Stomach (tissue), 19 donors: ENCODE measurements at places on chromosomes 16 and 17.
A peak's percentile ranks its signal among the peaks of the same experiment; 100 is the strongest.

GRCh38 chr16:28846933-28847273, 755 bp upstream of the TUFM start:
- no peak for DNase-seq

DNA sequence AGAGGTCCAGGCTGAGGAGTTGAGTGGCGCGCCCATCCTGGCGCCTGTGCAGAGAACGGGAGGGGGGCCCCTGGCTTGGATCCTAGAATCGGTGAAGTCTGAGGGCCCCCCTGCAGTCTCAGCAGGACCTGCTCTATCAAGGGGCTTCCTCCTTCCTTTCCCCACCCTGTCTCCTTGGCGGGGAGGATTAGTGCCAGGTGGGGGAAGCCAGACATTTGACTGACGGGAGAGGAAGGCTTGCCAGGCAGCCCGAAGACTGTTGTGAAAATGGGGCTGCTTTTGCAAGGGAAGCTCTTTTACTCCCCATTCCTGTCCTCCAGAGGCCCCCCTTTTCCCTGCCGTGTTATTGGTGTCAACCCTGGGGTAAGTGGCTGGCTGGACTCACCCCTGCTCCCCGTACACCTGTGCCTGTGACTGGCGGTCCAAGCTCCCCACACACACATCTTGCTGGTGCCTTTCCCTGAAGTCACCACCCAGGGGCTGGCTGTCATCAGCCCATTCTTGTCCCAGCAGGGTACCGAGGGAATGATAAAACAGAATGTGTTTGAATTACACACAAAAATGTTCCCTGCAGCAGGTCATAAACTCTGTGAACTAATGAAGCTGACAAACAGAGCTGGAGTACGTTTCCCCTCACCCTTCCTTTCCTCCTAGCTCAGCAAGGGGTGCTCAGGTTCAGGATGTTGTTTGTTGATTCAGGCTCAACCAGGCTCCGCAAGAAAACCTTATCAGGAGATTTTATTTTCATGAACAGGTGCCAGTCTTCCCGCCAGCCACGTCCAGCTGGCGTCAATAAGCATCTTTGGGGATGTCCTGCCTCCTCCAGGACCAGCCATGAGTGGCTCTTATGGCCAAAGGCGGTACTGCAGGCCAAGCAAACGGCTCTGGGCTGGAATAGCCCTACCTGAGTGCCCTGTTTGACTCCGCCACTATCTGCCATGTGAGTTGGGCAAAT, 4.4 kb upstream of the ARMC7 start:
- DNase-seq = peak; percentile 85

DNA sequence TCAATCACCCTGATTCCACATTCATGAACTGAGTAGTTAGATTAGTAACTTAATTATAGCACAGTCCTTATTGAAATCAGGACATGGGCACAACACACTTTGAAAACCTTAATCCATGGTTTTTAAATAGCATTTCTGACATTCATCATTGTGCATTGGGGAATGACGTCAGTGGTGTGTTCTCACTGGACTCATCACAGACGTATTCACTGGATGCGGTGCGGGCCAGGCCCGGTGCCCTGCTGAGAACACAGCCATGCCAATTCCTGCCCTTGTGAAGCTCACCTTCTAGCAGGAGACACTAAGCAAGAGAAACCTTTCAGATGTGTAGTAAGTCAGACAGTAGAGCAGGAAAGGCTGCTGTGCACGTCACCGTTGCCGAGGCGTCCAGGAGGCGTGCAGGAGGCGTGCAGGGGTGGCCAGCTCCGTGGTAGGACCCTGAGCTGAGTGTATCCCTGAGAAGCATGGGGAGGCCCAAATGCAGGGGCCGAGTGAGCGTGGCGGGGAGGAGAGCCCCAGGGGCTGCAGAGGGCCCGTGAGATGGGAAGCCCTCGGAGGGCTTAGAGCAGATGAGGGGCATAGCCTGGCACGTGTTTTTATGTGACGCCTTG, 12.9 kb downstream of the BANP start:
- DNase-seq = no peak

DNA sequence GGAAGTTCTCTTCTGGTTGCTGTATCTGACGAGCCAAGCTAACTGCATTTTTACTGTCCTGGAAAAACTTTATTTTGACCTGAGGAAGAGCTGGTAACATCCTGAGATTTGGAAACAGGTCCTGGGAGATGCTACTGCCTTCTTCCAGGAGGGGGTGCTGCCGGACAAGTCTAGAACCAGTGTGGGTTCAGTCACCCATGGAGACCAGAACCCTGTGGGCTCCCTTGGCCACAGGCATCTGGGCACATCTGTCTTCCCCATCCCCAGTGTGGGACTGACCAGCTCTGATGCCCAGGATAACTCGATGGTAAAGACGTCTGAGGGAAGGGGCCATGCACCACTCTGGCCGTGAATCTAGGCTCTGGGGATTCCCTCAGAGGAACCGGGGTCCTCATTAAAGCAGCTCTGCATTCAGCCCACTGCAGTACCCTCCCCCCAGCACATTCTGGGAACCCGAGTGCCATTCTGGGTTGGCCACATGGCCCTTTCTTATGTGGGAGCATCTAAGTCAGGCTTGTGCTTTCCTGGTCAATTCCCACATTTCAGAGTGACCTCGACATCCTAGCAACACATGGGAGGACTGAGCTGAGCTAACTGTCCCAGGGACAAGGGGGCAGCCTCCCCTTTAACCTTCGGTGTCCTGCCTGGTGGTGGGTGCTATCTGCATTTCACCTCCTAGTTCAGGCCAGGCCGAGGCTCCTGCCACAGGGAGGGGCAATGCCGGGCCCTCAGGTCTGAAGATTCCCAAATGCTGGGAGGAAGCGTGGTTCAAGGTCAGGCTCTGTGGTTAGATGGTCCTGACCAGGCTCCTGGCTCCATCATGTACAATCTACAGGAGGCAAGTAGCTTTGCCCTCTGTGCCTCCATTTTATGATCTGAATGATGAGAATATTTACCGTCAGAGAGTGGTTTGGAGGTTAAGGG, 6.4 kb downstream of the C16orf86 start:
- DNase-seq = peak; percentile 75

- no peak for DNase-seq
Observed at GRCh38 chr17:14693382-14693781, 392.5 kb downstream of the HS3ST3B1 start.

DNA sequence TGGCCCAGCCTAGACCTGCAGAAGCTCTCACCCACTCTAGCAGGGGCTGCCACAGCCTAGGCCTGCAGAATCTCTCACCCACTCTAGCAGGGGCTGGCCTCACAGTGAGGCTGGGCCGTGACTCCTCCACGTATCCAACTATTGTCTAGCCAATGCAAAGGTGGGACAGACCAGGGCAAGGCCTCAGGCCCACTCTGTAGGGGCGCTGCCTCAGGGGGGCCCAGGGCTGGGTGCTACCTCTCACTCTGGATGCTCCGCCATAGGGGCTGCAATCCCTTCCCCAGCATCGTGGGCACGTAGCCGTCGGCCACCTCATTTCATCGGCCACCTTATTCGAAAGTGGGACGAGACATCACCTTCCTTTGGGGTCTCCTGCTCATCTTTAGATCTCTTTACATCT, 51.7 kb downstream of the RPH3AL start:
- no peak for DNase-seq

DNA sequence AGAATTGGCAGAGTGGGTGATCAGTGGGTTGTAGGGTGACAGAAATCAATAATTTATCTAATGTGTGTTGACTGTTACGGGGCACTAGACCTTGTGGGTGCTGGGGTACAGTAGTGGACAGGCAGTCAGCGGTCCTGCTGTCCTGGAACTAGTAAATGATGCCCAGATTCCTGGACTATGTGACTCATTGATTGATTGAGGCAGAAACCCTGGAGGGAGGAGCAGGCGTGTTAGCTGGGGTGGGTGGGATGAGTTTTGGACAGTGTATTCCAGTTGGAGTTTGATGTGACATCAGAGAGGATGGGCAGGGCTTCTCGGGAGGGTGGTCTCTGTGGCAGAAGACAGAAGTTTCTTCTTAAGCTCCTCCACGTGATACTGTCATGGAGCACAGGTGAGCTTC, 24.4 kb downstream of the PRMT7 start:
- no peak for DNase-seq

- no peak for DNase-seq
Observed at GRCh38 chr17:50683434-50684287, 24.1 kb downstream of the ANKRD40 start.

- no peak for DNase-seq
Observed at GRCh38 chr16:49434733-49435132, 61.1 kb downstream of the C16orf78 start.

- DNase-seq = no peak
Observed at GRCh38 chr16:84404936-84405639, 36.8 kb downstream of the ATP2C2 start.

- no peak for DNase-seq
Observed at GRCh38 chr17:64920026-64920418, 744 bp upstream of the LRRC37A3 start.

GRCh38 chr17:70258465-70258864, 89.1 kb downstream of the KCNJ2 start:
- no peak for DNase-seq

DNA sequence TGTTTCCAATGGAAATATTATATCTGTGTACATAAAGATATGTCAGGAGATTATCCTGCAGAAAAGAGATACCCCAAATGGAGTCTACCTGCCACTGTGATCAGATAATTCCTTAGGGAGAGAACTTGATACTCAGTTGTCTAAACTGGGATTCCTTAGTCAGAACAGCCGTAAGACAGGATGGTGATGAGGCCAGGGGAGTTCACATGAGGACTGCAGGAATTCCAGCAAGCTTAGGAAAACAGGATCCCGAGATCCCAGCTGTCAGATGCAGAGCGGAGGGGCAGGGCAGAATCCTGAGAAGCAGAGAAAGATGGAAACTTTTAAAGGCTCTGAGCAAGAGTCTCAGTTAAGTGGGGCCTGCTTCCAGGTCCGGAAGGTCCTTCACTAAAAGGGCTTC, 4.7 kb downstream of the KRABD2 start:
- no peak for DNase-seq

- DNase-seq = peak; percentile 89
Observed at GRCh38 chr16:679814-680624, at the start of gene STUB1. Gene STUB1, plus strand, starts transcription at chr16:680410. Its CDS starts 116 bp downstream, at chr16:680526.

DNA sequence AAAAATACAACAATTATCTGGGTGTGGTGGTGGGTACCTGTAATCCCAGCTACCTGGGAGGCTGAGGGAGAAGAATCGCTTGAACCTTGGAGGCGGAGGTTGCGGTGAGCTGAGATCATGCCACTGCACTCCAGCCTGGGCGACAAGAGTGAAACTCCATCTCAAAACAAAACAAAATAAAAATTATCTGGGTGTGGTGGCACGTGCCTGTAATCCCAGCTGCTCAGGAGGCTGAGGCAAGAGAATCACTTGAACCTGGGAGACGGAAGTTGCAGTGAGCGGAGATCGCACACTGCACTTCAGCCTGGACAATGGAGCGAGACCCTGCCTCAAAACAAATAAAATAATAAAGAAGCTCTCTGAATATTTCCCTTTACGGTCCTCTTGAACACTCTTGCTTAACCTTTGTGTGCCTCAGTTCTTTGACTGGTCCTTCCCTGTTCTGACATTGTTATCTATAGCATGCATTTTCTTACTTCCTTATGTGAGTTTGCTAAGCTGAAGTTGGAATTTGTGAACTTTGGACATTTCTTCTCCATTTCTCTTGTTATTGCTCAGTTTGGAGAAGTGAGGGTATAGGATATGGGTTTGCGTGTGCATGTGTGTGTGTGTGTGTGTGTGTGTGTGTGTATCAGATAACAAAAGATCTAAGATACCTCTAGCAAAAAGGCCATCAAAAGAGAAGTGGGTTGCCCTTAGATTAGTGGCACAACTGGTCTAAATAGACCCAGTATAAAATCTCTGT, 29.7 kb upstream of the WSB1 start:
- no peak for DNase-seq

DNA sequence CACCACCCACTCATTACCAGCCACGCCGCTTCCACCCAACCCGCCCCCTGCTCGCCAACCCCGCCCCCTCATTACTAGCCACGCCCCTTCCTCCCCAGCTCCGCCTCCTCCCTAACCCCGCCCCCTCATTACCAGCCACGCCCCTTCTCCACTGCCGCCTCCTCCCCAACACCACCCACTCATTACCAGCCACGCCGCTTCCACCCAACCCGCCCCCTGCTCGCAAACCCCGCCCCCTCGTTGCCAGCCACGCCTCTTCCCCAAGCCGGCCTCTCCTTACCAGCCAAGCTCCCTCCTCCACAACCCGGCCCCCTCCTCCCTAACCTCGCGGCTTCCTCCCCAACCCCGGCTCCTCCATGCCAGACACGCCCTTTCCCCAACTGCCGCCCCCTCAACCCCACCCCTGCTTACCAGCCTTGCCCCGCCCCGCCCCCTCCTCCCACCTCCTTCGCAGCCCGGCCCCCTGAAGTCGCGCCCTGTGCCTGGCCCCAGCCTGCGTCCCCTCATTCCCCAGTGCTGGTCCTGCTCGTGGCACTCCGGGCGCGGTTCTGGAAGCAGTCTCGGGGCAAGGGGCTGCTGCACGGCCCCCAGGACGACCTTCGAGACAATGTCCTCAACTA, 7.3 kb downstream of the SLC22A31 start:
- DNase-seq = peak; percentile 77

DNA sequence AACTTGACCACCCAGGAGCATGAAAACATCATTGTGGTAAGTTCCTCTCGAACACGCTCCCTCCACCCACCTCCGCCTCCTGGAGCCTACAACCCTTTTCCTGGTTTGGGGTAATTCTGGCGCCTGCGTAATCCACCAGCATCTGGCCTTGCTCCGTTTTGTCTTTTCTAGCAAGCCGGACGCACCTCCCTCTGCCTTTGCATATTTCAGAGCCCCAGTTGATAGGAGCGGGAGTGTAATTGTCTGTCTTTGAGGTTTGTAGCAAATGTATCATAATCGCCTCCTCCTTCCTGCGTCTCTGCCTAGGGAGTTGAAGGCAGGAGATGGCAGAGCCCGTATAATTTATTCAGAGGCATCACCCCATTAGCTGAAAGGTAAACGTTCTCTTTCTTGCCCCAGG, 121.3 kb upstream of the PLCG2 start:
- DNase-seq = peak; percentile 45

GRCh38 chr17:50505591-50506130, 2.6 kb upstream of the MYCBPAP start:
- DNase-seq = no peak

DNA sequence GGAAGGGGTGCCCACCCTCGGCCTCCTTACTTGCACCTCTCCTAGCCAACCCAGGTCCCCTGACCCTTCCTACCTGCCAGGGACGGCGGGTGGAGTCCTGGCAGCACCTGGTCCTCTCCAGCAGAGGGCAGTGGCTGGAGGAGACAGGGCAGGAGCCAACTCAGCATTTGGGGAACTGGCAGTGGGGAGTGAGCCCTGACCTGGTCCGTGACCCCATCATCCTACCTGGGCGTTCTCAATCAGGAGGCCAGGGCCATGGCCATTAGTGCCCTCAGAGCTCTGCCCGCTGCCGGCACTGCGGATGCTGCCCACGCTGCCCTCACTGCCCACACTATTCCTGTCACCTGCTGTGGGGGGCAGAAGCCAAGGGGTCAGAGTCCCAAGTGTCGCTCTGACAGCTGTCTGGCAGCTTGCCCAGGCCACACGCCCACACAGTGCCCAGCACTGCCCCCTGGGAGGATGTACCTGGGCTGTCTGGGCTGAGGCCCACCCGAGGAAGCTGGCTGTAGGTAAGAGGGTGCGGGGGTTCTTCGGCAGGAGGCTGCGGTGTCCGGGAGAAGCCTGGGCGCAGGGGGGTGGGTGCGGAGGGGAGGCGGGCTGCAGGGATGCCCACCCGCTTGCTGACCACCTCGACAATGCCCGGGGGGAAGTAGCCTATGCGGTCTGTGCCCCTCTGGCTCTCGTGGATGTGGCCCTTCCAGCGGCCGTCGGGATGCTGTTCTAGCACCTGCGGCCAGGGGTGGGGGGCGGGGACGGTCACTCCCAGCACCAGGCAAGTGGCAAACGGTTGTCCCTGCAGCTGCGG, 10.8 kb downstream of the CASKIN2 start:
- peak; percentile 66 for DNase-seq
